M059J (cell line): ENCODE measurements at places on chromosomes 5 and 9. TPM values are rescaled to one million over a fixed set of nuclear protein-coding genes. Genes with fewer than 3 reads are reported as not detected.
A peak's percentile ranks its signal among the peaks of the same experiment; 100 is the strongest.

The FANCG gene
- total RNA-seq: 37.1 and 46.7 TPM in 2 replicates

DNA sequence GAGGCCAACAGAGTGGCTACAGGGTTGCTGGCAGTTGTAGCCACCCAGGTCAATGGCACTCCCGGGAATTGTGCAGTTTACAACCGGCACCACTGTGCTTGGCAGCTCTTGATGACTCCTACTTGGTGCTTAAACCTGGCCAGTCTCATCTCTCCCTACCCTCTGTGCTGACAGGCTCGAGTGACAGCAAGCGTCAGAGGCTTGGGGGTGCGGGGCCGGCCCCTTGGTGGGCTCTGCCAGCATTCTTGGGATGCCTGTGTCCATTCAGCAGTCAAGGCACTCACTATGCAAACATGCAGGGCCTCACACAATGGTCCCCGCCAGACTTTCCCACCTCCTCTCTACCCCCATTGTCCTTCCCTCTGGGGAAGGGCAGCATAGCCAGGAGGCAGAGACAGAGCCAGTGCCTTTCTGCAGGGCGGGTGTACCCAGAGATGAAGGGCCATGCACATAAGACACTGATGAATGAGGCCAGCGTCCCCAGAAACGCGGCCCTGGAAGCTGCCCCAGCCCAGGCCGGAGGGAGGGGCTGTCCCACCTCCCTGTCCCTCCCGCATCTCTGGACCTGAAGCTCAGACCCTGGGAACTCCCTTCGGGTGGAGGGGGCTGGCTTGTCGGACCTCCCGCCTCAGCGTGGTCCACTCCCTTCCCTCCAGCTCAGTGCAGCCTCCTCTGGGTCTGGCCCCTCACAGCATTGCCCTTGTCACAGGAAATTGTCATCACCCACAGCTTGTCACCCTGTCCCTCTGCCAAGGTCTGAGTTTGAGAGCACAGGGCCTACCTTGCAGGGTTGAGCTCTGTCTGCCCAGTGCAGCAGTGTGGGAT is 26.4 kb upstream of the NOTCH1 start:
- peak; percentile 78 for DNase-seq

DNA sequence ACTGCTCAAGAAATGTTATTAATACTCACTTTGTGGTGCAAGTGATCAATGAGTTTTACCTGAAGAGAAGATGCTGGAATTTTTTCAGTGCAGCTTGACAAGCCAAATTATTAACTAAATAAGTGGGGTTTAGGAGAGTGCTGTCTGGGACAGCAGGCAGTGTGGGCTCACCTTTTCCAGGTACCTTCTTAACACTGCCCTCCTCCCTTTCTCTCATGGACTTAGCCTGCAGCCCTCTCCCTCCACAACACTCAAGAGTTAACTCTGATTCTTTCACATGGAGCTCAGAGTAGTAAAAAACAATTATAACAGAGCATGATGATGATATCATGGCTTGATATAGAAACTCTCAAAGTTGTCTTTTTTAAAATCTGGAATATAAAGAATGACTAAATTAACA is 404.8 kb upstream of the SLC30A5 start:
- DNase-seq: no peak

GRCh38 chr5:62477801-62478200 is 65.2 kb downstream of the IPO11 start:
- DNase-seq: peak; percentile 39

GRCh38 chr5:158543539-158544387 is 556.0 kb downstream of the EBF1 start:
- DNase-seq: no peak

DNA sequence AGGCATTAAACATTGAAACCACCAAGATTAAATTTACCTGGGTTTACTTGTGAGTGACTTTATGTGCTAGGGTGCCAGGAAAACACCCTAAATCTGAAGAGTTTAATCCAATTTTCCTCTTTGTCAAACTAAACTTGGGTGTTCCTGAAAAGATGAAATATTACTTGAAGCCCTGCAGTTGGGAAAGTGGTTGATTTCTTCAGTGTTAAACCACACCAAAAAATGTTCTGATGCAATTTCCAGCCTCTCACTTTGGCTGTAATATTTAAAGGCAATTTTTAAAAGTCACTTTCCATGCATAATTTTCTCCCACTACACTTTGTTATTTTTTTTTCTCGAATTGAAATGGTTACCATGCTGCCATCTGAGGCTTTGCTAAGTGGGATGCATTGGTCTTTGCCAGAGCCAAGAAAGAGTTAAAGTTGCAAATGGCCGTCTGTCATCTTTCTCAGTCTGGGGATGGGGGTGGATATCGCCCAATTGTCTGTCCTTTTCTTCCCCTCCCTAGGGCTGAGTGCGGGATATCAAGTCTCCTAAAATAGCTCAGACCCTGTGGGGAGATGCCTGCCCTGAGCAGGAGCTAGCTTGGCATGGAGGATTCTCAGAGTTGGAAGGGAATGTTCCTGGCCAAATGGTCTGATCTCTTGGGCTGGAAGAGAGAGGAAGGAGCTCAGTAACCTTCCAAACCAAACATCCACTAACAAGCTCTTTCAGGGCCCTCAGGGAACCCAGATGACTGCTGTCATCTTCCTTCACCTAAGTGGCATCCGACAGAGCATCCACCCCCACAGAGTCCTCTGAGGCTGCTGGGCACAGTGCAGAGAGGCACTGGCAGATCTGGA is 13.6 kb upstream of the SHB start:
- DNase-seq: no peak

DNA sequence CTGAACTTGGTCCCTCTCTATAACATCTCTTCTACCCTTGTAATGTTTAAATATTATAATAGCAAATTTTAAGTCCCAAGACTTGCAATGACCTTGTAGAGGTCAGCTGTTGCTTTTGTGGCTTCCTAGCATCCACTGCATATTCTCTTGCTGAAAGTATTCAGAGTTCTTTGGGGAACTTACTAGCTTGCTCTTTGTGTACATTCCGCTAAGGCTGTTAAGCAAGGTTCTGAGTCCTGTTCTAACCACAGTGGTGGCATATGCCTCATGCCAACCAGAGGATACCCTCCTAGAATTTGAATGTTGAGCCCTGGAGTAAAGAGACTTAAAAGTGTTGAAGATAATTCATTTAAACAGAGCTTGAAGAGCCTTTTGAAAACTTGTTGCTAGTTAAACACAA is 570.9 kb downstream of the TLE1 start:
- DNase-seq: peak; percentile 34

GRCh38 chr9:89533411-89534095 is 35.6 kb upstream of the SEMA4D start:
- DNase-seq: peak; percentile 71

The IL4 gene
- not detected in 2 replicates for total RNA-seq
